ENCODE measurements at places on chromosomes 7 and 10. TPM values are rescaled to one million over a fixed set of nuclear protein-coding genes. Genes with fewer than 3 reads are reported as not detected.
A peak's percentile ranks its signal among the peaks of the same experiment; 100 is the strongest.

ODAD2 gene
- total RNA-seq = 0.20 TPM

ELOVL3 gene
- total RNA-seq = not detected

ATRNL1 gene
- not detected for total RNA-seq

OLAH gene
- not detected for total RNA-seq

CC2D2B gene
- total RNA-seq = not detected

GPR26 gene
- not detected for total RNA-seq

EBF3 gene
- total RNA-seq = not detected

DGKI gene
- total RNA-seq = not detected

TBX20 gene
- total RNA-seq = 0.37 TPM

PON1 gene
- total RNA-seq = not detected

DNA sequence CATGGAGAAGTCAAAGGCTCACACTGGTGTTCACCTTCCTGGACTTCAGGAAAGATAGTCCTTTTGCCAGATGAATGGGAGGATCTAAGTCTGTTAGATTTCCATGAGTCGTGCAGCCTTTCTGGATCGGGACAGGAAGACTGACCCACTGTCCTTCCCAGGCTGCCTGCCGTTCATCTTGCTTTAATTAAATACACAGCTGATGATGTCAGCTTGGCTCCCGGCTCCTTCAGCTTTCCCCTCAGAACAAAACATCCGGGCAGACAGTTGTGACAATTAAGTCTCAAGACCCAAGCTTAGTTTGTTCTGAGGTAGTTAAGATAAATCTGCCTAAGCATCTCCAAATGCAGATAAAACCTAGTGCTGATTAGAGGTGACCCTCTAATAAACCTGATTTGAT lies 58.6 kb downstream of the AUTS2 start:
- no peaks in the 10 kb centered on the region for H3K36me3 ChIP-seq
- H3K27me3 ChIP-seq = no peaks in the 10 kb centered on the region
- no peak for DNase-seq
- H3K4me3 ChIP-seq = no peak overlapping the region
- no peak overlapping the region for H3K27ac ChIP-seq
- H3K4me1 ChIP-seq = no peaks in the 10 kb centered on the region

DNA sequence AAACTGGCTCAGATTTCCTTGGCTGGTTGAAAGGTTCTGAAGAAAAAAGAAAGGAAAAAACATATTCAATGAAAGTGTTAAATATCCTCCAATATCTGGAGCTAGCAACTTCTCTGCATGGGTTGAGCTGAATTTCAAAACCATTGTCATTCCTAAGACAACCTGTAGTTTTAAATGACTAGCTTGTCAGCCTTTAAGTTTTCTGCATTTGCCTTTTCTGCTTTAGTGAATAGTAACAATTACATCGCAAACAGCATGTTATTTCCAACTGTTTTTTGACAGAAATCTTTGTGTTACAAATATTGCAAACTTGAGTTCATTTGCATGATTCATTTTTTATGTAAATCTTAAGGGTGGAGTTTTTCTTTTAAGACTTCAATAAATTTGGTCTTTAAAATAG lies 852.3 kb upstream of the CELF2 start:
- DNase-seq = no peak
- no peaks in the 10 kb centered on the region for H3K4me1 ChIP-seq
- no peak overlapping the region for H3K27ac ChIP-seq
- H3K4me3 ChIP-seq = no peak overlapping the region

DNA sequence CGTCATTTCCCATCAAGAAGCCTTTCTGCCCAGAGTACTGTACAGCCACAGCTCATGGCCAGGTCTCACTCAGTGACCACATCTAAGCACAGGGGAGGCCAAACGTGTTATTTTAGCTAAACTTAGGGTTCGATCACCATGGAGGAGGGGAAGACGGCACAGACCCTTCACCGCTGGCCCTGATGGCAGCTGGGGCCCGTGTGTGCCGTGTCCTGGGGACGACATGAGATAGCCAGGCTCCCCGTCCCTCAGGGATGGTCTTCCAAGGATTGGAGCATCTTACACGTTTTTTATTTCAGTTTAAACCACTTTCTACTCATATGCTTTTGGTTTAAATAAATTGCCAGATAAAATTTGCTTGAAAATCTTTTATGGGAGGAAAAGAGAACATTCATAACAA lies 512.9 kb downstream of the DNAJB6 start:
- H3K4me1 ChIP-seq = peaks cover 9% of the 10 kb centered on the region
- DNase-seq = no peak
- no peak overlapping the region for H3K4me3 ChIP-seq
- H3K36me3 ChIP-seq = no peaks in the 10 kb centered on the region

DNA sequence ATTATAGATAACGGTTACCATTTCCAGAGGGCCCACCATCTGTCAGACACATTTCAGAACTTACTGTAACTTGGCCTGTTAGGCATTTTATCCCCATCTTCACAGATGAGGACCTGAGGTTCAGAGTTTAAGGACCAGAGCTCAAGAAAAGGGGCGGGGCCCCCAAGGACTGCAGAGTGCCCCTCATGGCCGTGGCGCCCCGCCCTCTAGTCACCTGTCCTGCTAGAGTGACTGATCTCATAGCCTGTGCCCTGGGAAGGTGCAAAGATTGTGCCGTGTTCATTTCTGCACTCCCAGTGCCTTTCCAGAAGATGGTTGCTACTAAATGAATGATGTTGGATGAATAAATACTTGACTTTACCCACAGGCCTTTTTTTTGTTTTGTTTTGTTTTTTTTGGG lies 107.0 kb downstream of the XRCC2 start:
- H3K36me3 ChIP-seq = no peaks in the 10 kb centered on the region
- H3K4me3 ChIP-seq = no peak overlapping the region
- H3K27me3 ChIP-seq = peaks cover 12% of the 10 kb centered on the region
- H3K27ac ChIP-seq = no peak overlapping the region

DNA sequence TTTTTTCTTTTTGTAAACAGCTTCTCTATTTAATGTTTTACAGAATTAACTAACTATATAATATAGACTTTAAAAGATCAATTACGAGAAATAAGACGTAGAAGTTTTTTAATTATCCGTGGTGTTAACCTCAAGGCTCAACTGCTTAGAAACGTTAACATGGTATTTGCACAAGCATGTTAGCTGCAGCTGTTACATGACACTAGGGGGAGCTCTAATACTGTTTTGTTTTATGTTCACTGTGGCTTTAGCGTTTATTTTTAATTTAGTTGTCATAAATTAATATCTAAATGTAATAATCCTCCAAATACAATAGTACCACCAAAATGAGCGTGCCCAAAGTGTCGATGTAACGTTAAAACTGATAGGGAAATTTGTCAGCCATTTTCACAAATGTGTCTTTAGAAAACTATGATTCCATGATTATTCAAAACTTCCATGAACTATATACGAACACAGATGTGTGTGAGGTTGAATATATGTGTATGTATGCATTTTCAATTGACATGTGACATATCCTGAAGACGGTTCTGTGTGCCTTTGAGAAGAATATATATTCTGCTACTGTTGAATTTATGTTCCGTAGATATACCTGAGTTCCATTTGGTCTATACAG lies 828.8 kb upstream of the MBL2 start:
- H3K36me3 ChIP-seq = no peaks in the 10 kb centered on the region
- H3K4me3 ChIP-seq = no peak overlapping the region
- no peak overlapping the region for H3K27ac ChIP-seq
- H3K27me3 ChIP-seq = no peaks in the 10 kb centered on the region
- no peak for DNase-seq

DNA sequence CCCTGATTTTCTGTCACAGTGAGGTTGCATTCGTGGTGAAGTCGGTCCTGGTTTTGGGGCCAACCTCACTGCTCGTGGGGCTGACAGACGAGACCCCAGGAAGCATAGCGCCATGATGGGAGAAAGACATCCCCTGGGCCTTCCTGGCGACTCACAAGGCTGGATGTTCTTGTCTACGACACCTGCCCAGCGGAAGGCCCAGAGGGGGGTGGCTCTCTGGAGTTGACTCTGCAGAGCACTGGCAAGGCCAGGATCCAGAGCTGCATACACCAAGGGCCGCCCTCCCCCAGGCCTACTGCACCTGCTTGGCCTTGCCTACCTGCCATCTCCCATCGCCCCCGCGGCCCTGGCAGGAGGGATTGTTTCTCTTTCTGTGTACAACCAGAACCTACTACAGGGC lies 608.9 kb downstream of the PTPRN2 start:
- peaks cover 14% of the 10 kb centered on the region for H3K27me3 ChIP-seq
- no peak for DNase-seq
- H3K4me3 ChIP-seq = no peak overlapping the region
- no peak overlapping the region for H3K27ac ChIP-seq
- no peaks in the 10 kb centered on the region for H3K4me1 ChIP-seq

- DNase-seq = no peak
- no peaks in the 10 kb centered on the region for H3K4me1 ChIP-seq
- peaks cover 2% of the 10 kb centered on the region for H3K27me3 ChIP-seq
- H3K27ac ChIP-seq = no peak overlapping the region
- no peaks in the 10 kb centered on the region for H3K36me3 ChIP-seq
These were observed 186.2 kb downstream of the REEP3 start for GRCh38 chr10:63707254-63707910.

GRCh38 chr10:525565-526315 lies 163.7 kb downstream of the DIP2C start:
- peaks cover 33% of the 10 kb centered on the region for H3K27me3 ChIP-seq
- no peaks in the 10 kb centered on the region for H3K36me3 ChIP-seq
- H3K27ac ChIP-seq = no peak overlapping the region
- no peaks in the 10 kb centered on the region for H3K4me1 ChIP-seq

GRCh38 chr10:107653832-107654287 lies 489.4 kb upstream of the SORCS1 start:
- no peak overlapping the region for H3K27ac ChIP-seq
- DNase-seq = no peak
- H3K4me3 ChIP-seq = no peak overlapping the region
- no peaks in the 10 kb centered on the region for H3K36me3 ChIP-seq
- no peaks in the 10 kb centered on the region for H3K27me3 ChIP-seq
- H3K4me1 ChIP-seq = no peaks in the 10 kb centered on the region

GRCh38 chr10:46551701-46552525 lies 4.5 kb downstream of the GPRIN2 start:
- no peaks in the 10 kb centered on the region for H3K36me3 ChIP-seq
- H3K27ac ChIP-seq = no peak overlapping the region
- no peak for DNase-seq
- no peak overlapping the region for H3K4me3 ChIP-seq
- H3K4me1 ChIP-seq = peaks cover 7% of the 10 kb centered on the region
- H3K27me3 ChIP-seq = peaks cover 79% of the 10 kb centered on the region

GRCh38 chr10:73759512-73760115 lies 15.4 kb downstream of the SEC24C start:
- no peaks in the 10 kb centered on the region for H3K27me3 ChIP-seq
- H3K27ac ChIP-seq = peak overlapping the region; percentile 83
- no peak overlapping the region for H3K4me3 ChIP-seq
- H3K4me1 ChIP-seq = peaks cover 56% of the 10 kb centered on the region

GRCh38 chr7:133183042-133183794 lies 69.7 kb upstream of the EXOC4 start:
- peaks cover 2% of the 10 kb centered on the region for H3K27me3 ChIP-seq
- H3K4me1 ChIP-seq = no peaks in the 10 kb centered on the region
- DNase-seq = no peak
- H3K4me3 ChIP-seq = no peak overlapping the region
- H3K36me3 ChIP-seq = no peaks in the 10 kb centered on the region
- no peak overlapping the region for H3K27ac ChIP-seq

DNA sequence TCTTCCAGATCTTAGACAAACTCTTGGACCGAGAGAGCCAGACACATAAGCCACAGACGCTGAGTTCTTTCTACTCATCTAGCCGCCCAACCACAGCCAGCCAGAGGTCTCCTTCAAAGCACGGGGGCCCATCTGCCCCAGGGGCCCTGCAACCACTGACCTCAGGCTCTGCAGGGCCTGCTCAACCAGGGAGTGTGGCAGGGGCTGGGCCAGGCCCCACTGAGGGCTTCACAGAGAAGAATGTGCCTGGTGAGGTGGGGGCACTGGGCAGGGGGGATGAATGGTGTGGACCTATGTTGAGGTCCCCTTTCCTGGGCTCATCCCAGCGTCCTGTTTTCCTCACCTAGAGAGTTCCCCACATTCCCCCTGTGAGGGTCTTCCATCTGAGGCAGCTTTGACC lies 11.4 kb downstream of the ZSWIM8 start:
- no peaks in the 10 kb centered on the region for H3K4me1 ChIP-seq
- DNase-seq = no peak
- no peak overlapping the region for H3K4me3 ChIP-seq

DNA sequence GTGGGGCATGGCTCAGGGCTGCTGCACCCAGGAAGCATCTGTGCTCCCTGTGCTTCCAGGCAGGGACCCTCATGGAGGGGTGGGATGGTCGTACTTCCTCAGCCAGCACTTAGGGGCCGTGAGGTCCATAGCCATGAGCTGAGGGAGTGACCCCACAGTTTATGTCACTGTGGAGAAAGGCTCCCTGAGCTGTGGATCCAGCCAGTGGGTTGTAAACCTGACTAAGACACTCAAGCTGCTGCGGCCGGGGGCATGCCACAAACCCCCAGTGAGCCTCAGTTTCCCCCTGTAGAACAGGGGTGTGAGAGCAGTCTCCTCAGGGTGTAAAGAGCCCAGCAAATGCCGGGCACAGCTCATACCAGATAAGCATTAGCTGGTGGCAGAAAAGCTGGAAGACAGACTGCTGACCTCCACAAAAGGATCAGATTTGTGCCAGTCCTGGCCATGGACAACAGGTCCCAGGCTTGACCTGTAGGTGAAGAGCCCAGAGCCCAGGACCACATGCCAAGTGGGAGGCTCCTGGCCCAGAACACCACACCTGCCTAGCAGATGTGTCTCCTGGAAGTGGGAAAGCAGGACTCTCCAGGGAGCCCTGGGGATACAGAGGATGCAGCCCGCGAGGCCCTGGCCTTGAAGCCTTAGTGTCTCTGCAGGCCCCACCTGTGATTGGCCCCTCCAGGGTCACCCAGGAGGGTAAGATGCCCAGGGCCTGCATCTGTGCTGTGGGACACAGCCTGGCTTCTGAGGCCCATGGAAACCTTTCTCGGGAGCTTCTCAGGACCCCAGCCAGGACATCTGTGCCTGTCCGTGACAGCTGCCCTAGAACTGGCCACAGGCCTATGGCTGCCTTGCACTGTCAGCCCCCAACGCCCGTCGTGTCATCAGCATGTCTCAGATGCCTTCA lies 78.1 kb upstream of the RET start:
- H3K27ac ChIP-seq = no peak overlapping the region
- no peaks in the 10 kb centered on the region for H3K4me1 ChIP-seq
- no peaks in the 10 kb centered on the region for H3K27me3 ChIP-seq
- no peaks in the 10 kb centered on the region for H3K36me3 ChIP-seq
- DNase-seq = no peak

- no peak overlapping the region for H3K4me3 ChIP-seq
- H3K4me1 ChIP-seq = no peaks in the 10 kb centered on the region
- H3K27me3 ChIP-seq = peaks cover 11% of the 10 kb centered on the region
- H3K27ac ChIP-seq = no peak overlapping the region
- no peaks in the 10 kb centered on the region for H3K36me3 ChIP-seq
- no peak for DNase-seq
These were observed 11.7 kb downstream of the CREB5 start for GRCh38 chr7:28423918-28424514.

All from T-cell (primary cell).